Bronchial epithelial cell (primary cell): ENCODE measurements at places on chromosomes 2 and 18. TPM values are rescaled to one million over a fixed set of nuclear protein-coding genes. Genes with fewer than 3 reads are reported as not detected.

HOXD4 gene
- not detected in 2 replicates for total RNA-seq

SPAST gene
- 22.7 and 25.5 TPM in 2 replicates for total RNA-seq

CNGA3 gene
- under 0.01 TPM in 1 of 2 replicates, not detected in the other for total RNA-seq

AQP12A gene
- not detected in 2 replicates for total RNA-seq

POTEF gene
- total RNA-seq: not detected in 2 replicates

ZDBF2 gene
- total RNA-seq: 7.4 and 7.7 TPM in 2 replicates

ATP8B1 gene
- total RNA-seq: 20.8 and 32.1 TPM in 2 replicates

TMEM247 gene
- not detected in 2 replicates for total RNA-seq

SLC4A5 gene
- total RNA-seq: under 0.01 and 0.90 TPM in 2 replicates

IAH1 gene
- total RNA-seq: 66.3 and 68.7 TPM in 2 replicates

OTX1 gene
- total RNA-seq: 0.79 and 1.5 TPM in 2 replicates

COX5B gene
- 416 and 525 TPM in 2 replicates for total RNA-seq

CAPN14 gene
- total RNA-seq: 10.3 and 35.1 TPM in 2 replicates

NT5DC4 gene
- not detected in 2 replicates for total RNA-seq

ANAPC1 gene
- total RNA-seq: 39.8 and 60.6 TPM in 2 replicates

CKAP2L gene
- total RNA-seq: 0.13 and 0.26 TPM in 2 replicates

RAD51AP2 gene
- 0.13 TPM in 1 of 2 replicates, not detected in the other for total RNA-seq

FAM117B gene
- 2.6 TPM in 2 replicates for total RNA-seq

GPR35 gene
- 0.26 and 0.38 TPM in 2 replicates for total RNA-seq

LOXL3 gene
- 0.13 and 0.53 TPM in 2 replicates for total RNA-seq

MSTN gene
- total RNA-seq: under 0.01 TPM in 1 of 2 replicates, not detected in the other

CHST9 gene
- total RNA-seq: 0.26 and 0.38 TPM in 2 replicates

VSNL1 gene
- 0.64 and 1.6 TPM in 2 replicates for total RNA-seq

RUFY4 gene
- not detected in 2 replicates for total RNA-seq

ANKRD30B gene
- not detected in 2 replicates for total RNA-seq

ANKRD29 gene
- total RNA-seq: 14.0 and 15.0 TPM in 2 replicates

MBP gene
- total RNA-seq: 21.3 and 26.6 TPM in 2 replicates

COL4A3 gene
- total RNA-seq: under 0.01 and 0.26 TPM in 2 replicates

UGT1A7 gene
- total RNA-seq: 0.53 and 2.2 TPM in 2 replicates

AGXT gene
- not detected in 2 replicates for total RNA-seq

ALPP gene
- total RNA-seq: not detected in 2 replicates

MRPL44 gene
- 25.7 and 32.9 TPM in 2 replicates for total RNA-seq

SERPINB13 gene
- 8.2 and 48.0 TPM in 2 replicates for total RNA-seq

ACMSD gene
- not detected in 2 replicates for total RNA-seq

DNAH7 gene
- under 0.01 and 0.26 TPM in 2 replicates for total RNA-seq

PPIL3 gene
- 34.5 and 50.3 TPM in 2 replicates for total RNA-seq

MYL12B gene
- total RNA-seq: 610 and 649 TPM in 2 replicates

RNF144A gene
- total RNA-seq: 0.13 and 0.26 TPM in 2 replicates

C18orf54 gene
- total RNA-seq: 1.1 and 2.0 TPM in 2 replicates

ANKAR gene
- 2.1 and 3.7 TPM in 2 replicates for total RNA-seq

LOXHD1 gene
- total RNA-seq: not detected in 2 replicates

UGT1A6 gene
- total RNA-seq: 12.9 and 43.0 TPM in 2 replicates

REG3A gene
- total RNA-seq: not detected in 2 replicates

DPP10 gene
- total RNA-seq: under 0.01 and 0.26 TPM in 2 replicates

SFT2D3 gene
- total RNA-seq: 3.2 and 5.0 TPM in 2 replicates

SLC16A14 gene
- total RNA-seq: 2.4 and 5.4 TPM in 2 replicates

CFAP210 gene
- total RNA-seq: not detected in 2 replicates

ERFE gene
- 4.2 and 5.8 TPM in 2 replicates for total RNA-seq

CNOT11 gene
- 10.8 and 15.5 TPM in 2 replicates for total RNA-seq

DNAJC5G gene
- not detected in 2 replicates for total RNA-seq

PPM1G gene
- total RNA-seq: 94.2 and 143 TPM in 2 replicates

GPR148 gene
- total RNA-seq: not detected in 2 replicates

PLCD4 gene
- 0.53 and 1.2 TPM in 2 replicates for total RNA-seq

MPHOSPH10 gene
- total RNA-seq: 11.4 and 12.1 TPM in 2 replicates

MATN3 gene
- 0.26 and 1.0 TPM in 2 replicates for total RNA-seq

VWA3B gene
- total RNA-seq: 0.13 TPM in 1 of 2 replicates, not detected in the other

RAB17 gene
- total RNA-seq: 1.0 and 2.4 TPM in 2 replicates
